ENCODE measurements at places on chromosomes 1 and 21.
A peak's percentile ranks its signal among the peaks of the same experiment; 100 is the strongest.

DNA sequence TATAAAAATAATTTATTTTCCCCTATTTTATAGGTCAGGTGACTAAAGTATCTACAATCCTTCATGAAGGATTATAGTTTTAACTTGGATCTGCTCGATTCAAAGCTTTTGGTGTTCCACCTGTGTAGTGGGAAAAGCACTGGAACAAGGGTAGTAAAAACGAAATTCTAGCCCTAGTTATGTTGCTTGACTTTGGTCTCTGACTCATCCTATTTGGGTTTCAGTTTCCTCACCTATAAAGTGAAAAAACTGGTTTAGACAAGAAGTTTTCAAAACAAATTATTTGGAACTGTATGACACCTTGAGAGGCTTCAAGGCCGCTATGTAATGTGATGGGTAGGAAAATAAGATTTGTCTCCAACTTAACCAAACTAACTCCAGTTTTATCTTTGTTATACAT, 505.2 kb upstream of the ZRANB2 start:
- DNase-seq, result no peak

DNA sequence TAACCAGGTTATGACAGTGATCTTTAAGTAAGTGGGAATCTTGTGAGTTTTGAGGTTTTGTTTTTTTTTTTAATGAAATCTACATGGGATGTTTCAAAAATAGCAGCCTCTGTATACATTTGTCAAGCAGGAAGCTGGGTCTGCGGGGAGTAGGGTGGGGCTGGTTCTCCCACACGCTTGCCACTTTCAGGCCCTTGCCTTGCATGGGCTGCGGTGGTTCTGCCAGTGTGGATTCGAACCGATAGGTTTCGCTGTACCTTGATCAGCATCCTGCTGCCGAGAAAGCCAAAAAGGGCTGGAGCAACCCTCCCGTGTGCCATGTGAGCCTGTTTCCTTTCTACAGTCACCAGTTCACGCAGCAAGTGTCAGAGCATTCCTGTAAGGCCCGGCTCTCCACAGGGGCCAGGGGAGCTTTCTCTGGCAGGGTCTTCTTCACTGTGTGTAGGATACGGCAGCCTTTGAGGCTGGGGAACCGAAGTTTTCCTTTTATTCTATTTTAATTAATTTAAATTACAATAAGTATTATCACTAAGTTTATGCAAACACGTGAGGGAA, 79.2 kb upstream of the SAMD11 start:
- DNase-seq, result no peak

DNA sequence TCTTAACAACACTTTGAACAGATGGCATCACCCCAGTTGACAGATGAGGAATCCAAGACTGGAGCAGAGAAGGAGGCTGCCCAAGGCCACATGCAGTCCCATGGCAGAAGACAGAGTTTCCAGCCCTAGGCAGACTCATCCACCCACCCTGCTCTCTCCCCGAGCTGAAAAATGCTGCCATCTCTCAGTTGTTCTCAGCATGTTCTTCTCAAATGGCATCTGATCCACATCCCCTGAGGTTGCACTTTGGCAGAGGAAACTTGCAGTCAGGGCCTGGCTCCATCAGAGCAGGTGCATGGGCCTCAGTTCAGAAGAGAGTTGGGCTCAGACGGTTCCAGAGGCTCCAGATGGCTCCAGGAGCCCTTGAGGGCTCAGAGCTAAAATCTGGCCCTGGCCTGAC, 709.4 kb downstream of the MATN1 start:
- DNase-seq, result no peak

- DNase-seq, result no peak
These were observed 33.5 kb upstream of the RGS7 start for GRCh38 chr1:241390526-241390925.

DNA sequence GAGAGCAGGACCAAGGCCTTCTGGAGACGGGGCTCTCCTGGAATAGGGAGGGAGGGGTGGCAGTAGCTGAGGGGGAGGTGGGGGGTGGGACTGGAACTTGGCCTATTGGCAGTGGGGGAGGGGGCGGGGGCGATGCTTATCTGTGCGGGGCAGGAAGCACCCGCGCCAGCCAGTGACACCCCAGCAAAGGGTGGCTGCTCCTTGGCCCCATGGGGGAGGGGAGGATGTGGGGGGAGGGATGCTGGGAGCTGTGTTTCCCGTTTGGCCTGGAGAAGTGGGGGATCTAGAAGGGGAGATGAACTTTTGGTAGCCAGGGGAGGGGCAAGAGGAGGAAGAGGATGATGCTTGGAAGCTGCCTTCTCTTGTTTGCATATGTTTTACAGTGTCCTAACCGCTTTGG, 11.0 kb downstream of the ZBTB7B start:
- DNase-seq, result no peak

DNA sequence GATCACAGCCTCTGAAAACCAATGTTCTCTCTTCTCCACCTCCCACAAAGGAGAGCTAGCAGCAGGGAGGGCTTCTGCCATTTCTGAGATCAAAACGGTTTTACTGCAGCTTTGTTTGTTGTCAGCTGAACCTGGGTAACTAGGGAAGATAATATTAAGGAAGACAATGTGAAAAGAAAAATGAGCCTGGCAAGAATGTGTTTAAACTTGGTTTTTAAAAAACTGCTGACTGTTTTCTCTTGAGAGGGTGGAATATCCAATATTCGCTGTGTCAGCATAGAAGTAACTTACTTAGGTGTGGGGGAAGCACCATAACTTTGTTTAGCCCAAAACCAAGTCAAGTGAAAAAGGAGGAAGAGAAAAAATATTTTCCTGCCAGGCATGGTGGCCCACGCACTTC, 35.8 kb upstream of the TDRD10 start:
- DNase-seq, result no peak

GRCh38 chr1:150976879-150977694, 2.5 kb upstream of the CERS2 start:
- peak; percentile 89 for DNase-seq

DNA sequence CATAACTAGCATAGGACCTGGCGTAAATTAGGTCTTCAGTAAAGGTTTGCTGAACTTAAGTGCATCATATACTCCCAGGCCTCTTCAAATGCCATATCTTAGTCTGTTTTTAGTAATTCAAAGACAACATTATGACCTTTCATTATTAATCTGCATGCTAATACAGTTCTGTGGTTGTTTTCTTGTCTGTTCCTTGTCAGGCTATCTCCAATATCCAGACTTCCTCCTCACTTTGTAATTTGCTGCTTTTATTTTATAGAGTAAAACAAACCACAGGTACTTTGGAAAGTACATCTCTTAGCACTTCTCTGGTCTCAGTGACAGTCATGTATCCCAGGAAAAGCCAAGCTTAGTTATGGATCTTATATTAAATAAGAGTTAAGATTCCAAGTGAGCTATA, 65.1 kb upstream of the BMP8A start:
- DNase-seq, result no peak

DNA sequence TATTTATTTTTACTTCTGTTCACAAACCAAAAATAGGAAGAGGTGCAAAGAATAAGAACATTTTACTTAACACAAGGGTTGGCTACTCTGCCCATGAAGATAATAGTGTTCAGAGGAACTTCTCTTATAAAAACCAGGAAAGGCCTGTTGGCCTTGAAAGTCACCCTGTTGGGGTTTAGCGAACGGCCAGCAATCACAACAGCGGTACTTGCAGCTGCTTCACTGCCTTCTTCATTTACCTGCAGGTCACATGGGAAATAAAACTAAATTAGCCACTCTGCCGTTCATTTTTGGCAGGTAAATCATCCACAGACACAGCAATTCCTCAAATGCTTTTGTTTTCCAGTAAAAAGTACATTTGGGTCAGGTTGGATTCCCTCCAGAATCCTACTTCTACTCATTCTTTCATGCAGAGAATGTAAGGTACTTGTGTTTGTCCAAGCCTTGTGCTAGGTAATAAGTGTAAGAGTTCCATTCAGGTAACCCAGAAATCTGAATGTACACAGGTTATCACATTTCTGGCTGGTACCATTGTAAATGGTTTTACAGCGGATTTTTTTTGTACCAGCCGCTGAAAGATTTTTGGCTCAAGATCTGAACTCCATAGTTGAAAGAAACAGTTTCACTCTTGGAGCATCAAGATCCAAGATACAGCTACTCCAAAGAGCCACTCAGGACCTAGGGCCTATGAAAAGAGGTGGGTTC, 13.1 kb downstream of the SERPINC1 start:
- DNase-seq, result no peak

DNA sequence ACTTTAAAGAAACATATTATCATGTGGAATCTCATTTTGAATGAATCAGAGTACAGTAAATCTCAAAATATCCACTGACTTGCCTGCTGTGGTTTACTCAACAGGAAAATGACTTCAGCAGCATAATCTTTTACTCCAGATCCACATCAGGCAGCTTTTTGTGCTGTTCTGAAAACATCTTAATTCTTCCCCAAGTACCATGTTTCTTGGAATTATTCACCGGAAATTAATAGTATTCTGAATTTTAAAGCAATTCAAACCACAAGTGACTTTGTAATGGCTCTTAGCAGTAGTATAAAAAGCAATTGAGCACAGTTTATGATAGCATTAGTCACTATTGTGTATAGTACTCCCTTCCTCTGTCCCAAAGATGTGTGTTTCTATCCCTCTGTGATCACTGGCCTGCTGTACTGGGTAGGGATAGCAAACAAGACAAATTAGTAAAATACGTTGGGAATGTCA, 64.2 kb upstream of the ERRFI1 start:
- DNase-seq, result no peak

DNA sequence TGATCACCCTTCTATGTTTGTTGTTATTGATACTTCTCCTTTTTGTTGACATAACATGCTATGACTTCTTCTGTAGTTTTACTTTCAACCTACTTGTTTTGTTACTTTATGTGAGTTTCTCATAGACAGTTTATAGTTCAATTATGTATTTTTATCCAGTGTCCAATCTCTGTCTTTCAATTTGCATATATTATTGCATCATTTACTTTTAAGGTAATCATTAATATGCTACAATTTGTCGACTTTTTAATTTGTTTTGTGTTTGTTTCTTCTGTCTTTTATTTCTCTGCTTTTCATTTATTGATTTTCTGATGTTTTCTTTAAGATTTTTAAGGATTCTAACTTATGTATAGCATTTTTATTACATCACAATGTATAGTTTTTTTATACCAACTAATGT, 10.3 kb downstream of the OR13G1 start:
- no peak for DNase-seq

- no peak for DNase-seq
These were observed 12.2 kb upstream of the CLDN19 start for GRCh38 chr1:42752284-42752683.

- DNase-seq, result no peak
These were observed 64.8 kb downstream of the PEX14 start for GRCh38 chr1:10539411-10540043.

GRCh38 chr1:201460814-201461644, 8.0 kb downstream of the PHLDA3 start:
- DNase-seq, result no peak

- DNase-seq, result no peak
These were observed 108.9 kb upstream of the PDC start for GRCh38 chr1:186569856-186570255.

- DNase-seq, result peak; percentile 89
These were observed 82.7 kb downstream of the NOS1AP start for GRCh38 chr1:162151900-162152829.

GRCh38 chr21:39633770-39634181, 21.0 kb downstream of the B3GALT5 start:
- no peak for DNase-seq

- no peak for DNase-seq
These were observed 180.0 kb upstream of the LMO4 start for GRCh38 chr1:87148661-87149060.

- no peak for DNase-seq
These were observed 117.2 kb upstream of the FGGY start for GRCh38 chr1:59179673-59180072.

DNA sequence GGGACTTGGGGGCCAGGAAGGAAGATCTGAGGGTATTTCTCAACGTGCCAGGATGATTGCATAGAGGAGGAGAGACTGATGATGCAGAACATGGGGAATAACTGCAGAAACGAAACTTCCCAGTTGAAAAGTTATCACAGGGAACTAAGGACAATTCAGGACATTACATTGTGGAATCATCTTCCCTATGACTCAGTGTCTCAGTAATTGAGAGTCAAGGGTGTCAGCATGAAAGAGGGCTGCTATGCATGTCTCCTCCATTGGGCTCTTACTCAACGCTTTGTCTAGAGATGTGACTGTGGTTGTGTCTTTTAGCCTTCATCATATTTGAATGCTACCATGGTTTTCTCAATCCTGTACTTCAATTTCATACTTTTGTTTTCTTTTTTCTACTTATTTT, 48.9 kb upstream of the PTGFR start:
- DNase-seq, result no peak

GRCh38 chr1:236853921-236854604, 59.0 kb downstream of the MTR start:
- no peak for DNase-seq

GRCh38 chr1:227544067-227545050, 19.0 kb upstream of the ZNF678 start:
- DNase-seq, result no peak

DNA sequence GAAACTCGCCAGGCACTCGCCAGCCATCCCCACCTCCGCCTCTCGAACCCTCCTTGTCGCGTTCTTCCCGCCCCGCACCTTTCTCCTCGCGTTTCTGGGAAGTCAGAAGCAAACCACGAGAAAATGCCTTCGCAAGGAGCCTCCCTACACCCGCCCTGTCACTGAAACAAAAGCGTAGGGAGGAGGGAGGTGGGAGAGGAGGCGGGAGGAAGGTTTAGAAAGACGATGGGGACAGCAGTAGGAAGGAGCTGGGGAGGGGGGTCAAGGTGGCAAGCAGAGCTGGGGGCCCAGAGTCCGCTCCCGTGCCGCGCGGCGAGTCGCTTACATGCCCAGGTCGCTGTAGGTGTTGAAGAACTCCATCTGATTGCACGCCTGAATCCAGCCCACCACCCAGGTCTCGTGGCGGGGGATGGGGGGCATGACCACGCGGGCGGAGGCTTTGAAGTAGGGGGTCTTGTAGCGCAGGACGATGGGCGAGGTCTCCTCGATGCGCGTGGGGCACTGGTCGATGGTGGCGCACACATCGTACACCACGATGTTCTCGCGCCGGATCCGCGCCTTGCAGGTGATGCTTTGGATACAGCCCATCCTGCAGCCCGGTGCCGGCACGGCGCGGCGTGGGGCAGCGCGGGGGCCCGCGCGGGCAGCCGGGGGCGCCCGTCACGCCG, 1.0 kb downstream of the FAM78B start:
- DNase-seq, result no peak

DNA sequence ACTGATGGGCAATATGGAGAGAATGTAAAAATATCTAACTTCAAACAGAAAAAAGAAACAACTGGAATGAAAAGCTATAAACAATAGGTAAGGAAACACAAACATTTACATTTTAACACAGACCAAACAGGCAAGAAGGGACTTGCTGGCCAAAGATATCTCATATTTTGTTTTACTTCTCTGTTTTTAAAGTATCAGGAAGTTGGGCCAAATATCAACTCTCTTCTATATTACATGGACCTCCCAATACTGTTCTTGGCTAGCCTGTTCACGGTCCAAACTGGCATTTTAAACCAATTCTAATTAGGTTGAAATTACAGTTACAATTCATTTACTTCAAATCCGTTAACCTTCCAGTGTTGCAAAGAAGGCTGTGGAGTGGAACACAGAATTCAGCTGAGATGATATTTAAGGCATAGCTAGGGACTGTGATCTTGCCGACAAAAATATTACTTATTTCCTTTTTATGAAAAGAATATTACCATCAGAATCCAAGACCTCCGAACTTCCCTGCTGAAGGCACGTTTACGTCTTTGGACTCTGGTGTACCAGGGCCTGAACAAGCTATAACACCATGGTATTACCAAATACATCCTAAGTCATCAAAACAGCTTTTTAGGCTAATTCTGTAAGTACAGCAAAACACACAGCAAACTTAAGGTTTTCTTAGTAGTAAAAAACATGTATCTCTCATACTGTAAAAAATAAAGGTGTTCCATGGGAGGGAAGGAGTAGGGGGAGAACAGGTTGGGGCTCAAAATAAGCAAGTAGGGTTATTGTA, 165.4 kb downstream of the RUNX1 start:
- no peak for DNase-seq

Data from left lobe of liver (tissue), 2 donors.